CD4-positive, alpha-beta T cell treated with Interleukin-17A for 1 hour (primary cell): ENCODE measurements at places on chromosomes 2 and 18.

DNA sequence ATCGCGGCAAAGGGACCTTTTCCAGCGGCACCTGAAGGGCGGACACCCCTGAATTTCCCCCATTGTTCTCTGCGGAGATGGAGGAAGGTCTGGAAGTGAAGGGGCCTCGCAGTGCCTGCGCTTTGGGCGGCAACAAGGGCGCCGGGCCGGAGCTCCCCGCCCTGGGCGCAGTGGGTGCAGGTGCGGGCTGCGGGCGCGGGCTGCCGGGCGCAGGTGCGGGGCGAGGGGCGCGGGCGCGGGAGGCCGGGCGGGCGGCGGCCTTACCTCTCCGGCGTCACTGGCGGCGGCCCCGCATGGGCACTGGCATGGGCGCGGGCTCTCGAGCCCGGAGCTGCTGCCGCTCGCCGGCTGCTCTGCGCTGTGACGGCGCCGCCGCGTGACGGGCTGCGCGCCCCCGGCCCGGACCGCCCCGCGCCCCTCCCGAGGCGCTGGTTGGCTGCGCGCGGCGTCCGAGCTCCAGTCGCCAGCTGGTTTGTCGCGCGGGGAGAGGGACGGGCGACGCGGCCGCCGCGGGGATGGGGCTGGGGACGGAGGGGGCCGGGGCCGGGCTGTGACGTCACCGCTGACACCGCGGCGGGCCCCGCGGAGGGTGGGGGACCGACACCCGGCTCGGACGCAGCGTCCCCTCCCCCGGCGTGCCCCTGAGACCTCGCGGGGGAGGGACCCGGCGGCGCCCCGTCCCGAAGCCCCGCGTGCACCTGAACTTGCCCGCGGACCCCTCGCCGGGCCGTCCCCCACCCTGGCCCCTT is at the start of gene KIF1A:
Gene KIF1A (minus strand): TSS at position 362 of the 749 bp plus-strand sequence. CDS start 22,467 bp downstream, outside the sequence.
- DNase-seq, result no peak

GRCh38 chr2:241753493-241753892 is 19.1 kb downstream of the D2HGDH start:
- DNase-seq, result no peak

DNA sequence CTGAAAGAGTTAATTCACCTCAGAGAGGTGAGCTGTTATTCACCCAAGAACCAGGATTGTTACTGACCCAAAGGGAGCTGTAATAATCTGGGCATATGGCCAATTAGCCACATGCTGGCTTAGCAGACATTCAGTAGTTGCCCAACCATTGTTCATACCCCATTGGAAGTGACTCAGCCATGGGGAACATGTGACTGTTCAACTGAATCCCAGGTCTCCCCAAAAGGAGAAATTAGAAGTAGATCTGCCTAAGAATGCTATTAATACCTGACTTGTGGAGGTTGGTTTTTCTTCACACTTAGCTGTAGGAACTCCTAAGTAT is 272.6 kb upstream of the UBE2E3 start:
- DNase-seq, result no peak

DNA sequence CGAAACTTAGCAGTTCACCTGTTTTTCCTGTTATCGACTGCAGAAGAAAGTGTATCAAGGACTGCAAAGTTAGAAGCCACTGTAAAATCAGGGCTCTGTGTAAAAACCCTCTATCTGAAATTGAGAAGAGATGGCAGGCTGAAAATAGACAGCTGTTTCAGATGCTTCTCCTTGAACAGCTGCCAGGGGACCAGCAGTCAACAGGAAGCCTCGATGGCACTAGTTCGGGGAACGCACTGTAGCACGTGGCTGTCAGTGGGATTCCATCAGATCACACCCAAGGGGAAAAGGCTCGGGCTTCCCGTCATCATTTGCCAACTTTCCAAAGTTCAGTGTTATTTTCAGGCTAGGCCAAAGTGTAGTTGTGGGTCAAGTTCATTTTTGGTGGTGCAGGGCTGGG is 316.9 kb downstream of the TXNL1 start:
- no peak for DNase-seq

- no peak for DNase-seq
Observed at GRCh38 chr18:49573835-49574234, 12.0 kb downstream of the LIPG start.

DNA sequence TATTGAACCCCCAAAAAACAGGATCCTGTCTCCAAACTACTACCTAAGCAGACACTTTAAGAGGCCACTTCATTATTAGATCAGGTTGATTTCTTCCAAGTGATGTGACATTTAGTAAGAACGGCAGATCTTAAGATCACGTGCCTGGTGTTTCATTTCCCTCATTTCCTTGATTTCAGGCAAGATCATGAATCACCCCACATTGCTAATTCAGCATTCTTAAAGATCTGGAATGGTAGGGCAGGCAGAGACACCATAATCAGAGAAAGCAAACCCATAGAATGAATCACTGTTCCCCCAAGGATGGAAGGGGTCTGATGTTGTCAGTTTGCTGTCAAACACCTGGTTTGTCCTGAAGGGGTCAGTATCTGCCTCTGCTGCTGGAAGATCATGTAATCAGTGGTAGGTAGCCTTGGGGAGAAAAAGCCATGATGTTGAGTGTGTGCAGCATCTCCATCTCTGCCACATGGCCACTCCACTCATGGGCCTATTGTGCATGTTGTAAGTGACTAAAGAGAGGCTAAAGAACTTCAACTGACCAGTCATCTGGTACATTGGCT is 133.9 kb downstream of the ARHGAP15 start:
- no peak for DNase-seq

- DNase-seq, result no peak
Observed at GRCh38 chr2:38498045-38498481, 104.7 kb downstream of the HNRNPLL start.
